ENCODE measurements at places on chromosomes 12 and 14.

DNA sequence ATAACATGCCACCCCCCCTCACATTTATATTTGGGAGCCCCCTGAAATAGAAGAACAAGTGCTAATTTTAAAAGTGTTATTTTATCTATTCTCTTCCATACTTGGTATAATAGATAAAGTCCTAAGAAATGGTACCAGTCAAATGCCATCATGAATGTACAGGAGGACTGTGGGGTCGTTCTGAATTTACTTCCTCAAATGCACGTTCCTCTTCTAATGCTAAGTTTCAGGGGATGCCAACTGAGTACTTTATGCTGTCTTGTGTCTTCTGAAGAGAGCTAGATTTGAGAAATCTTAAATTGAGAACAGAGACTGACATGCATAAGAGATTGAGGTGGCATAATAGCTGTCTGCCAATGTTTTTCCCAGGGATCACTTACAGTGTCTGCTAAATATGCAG lies 59.0 kb downstream of the CFAP54 start:
- DNase-seq, result no peak

DNA sequence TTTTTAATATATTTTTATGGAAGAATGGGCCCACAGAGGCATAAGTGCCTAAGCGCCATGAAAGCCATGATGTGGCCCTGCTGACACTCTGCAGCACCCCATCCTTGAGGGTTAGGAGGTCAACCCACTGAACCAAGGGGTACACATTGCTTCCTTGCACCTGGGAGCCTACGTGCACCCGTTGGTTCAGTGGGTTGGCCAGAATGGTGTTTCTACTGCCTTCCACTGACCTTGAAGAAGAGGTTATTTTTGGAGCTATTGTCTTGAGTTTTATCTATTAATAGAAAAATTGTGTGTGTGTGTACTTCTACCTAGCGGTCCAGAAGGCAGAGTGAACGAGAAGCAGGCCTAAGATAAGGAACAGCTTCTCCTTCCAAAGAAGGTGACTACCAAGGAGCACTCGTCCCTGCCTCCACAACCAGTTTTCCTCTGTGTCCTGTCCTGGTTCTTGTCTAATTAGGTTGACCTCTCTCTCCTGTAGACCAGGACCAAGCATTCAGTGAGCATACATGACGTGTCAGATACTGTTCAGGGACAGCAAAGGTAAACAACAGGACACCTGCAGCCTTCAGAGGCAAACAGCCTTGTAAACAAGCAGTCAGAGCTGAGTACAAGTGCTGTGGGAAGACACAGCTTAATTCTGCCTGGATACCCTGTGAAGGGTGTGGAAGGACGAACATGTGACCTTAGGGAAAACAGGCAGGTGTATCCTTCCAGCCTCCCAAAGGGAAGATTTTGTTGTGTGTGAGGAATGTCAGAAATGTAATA lies 30.4 kb upstream of the PLEK2 start:
- DNase-seq, result no peak

DNA sequence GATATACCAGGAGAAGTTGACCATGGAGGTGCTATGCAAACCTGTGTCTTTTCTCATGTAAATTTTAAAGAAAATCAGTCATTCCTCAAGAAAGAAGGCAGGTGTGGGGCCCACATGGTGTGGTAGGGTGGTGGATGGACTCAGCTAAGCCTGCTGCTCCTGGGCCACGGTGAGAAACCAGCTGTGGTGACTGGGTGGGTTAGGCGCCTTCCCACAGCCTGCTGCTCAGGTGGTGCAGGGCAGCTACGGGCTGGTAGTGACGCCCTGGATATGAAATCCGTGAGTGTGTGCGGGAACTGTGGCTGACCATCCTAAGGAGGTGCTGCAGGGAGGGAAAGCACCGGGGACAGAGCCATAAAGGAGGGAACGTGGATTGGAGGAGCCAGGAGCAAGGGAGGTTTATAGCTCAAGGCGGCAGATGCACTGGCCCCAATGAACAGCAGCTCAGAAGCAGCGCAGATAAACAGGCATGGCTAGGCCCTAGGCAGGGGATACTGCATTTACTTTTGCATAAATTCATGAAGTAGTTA lies 408.8 kb downstream of the FUT8 start:
- DNase-seq, result no peak

- DNase-seq, result no peak
Observed at GRCh38 chr14:26190646-26191045, 407.2 kb downstream of the NOVA1 start.
